Stimulated activated CD4-positive, alpha-beta T cell treated with anti-CD3 and anti-CD28 coated beads, TNF-alpha, amount 100 ng/mL, for 24 hours (primary cell): ENCODE measurements at places on chromosomes 5 and 9.

DNA sequence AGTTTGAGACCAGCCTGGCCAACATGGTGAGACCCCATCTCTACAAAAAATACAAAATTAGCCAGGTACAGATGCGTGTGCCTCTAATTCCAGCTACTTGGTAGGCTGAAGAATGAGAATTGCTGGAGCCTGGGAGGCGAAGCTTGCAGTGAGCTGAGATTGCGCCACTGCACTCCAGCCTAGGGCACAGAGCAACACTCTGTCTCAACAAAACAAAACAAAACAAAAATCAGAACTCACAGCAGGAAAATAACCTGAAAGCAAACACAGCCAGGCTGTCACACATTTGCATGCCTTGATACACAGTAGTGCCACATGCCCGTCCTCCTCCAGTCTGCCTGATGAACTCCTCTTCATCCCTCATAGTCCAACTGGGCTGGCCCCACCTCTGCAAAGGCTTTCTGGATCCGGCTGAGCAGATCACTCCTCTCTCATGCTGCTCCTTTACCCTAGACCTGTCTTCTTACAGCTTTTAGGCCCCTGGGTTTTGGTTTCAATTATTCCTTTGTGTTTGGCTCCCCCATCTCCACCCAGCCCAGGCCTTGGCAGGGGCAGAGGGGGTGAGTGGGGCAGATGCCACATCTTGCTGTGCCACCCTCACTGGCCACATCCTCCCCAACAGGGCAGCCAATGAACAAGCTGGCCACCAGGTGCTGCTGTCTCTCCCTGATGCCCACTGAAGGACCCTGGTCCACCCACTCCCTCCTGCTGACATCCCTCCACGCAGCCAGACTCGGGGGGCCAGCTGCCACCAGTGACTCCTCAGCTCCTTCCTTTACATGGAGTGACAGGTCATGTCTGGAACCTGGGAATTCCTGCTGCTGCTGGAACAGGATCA is 62.0 kb upstream of the GGTA1 start:
- no peak for DNase-seq

- no peak for DNase-seq
These were observed 57.1 kb upstream of the ANKH start for GRCh38 chr5:14928661-14929060.

- peak; percentile 22 for DNase-seq
These were observed 63.9 kb downstream of the C9orf152 start for GRCh38 chr9:110143950-110144545.

GRCh38 chr5:147162740-147163139 is 72.1 kb upstream of the STK32A start:
- DNase-seq: no peak

DNA sequence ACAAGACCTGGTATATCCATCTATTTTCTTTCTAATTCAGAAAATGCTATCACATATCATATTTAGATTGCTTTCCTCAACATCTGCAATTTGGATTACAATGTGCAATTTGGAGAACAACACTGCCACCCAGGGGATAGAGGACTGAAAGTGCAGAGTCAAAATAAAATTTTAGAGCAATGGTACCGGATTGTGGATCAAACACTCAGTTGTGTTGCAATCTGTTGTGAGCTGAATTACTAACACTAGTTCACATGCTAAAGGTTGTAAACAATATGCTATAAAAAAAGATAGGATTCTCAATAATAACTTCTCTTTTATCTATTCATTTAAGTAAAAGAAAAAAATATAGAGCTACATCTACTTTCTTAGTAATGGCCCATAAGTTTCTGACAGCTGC is 11.9 kb upstream of the SRFBP1 start:
- no peak for DNase-seq

DNA sequence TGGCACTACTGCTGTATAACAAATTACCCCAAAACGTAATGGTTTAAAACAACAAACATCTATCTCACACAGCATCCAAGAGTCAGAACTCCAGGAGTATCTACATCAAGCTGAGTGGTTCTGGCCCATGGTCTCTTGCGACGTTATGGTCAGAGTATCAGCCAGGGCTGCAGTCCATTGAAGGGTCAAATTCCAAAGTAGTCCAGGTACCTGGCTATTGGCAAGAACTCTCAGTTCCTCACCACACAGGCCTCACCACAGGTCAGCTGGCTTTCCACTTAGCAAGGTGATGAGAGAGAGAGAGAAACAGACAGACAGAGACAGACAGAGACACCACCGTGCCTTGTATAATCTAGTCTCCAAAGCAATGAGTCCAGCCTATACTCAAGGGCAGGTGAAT is 22.6 kb downstream of the EPB41L4A start:
- no peak for DNase-seq
